ENCODE measurements at places on chromosomes 11 and 22.

- DNase-seq, result no peak
Measured at GRCh38 chr22:37930952-37931440, 22.4 kb downstream of the C22orf23 start.

GRCh38 chr11:62592989-62593421 lies 1.7 kb upstream of the TUT1 start:
- DNase-seq, result no peak

DNA sequence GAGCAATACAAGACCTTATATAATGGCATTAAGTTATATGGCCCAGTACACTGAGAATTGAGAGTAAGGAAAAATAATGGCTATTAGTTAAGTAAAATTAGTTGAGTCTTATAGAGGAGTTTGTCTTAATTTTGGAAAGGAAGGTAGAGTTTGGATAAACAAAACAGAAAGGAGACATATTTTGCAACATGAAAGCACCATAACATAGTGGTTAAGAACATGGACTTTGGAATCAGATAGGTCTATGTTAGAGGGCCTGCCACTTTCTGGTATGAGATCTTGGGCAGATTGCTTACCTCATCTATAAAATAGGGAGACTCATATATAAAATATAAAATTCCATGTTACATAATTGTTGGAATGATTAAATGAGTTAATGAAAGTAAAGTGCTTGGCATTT lies 68.9 kb downstream of the CSTPP1 start:
- no peak for DNase-seq

DNA sequence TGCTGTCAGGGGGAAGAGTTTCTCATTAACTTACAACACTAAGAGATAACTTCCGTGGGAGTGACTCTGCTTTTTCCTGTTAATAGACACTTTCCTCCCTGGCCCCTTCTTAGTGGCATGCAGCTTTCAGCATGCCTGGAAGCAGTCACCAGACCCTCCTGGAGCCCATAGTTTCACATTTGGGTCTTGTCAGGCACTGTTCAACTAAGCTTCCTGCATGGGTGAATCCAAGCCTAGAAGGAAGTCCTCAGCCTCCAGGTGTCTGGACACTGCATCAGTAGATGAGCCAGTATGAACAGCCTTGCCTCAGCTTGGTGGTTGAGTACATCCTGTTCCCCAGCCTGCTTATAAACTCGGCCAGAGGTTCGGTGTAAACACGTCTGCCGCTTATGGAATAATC lies 68.1 kb downstream of the PPP6R3 start:
- no peak for DNase-seq

- no peak for DNase-seq
Measured at GRCh38 chr22:44819966-44820631, 67.7 kb downstream of the ARHGAP8 start.

DNA sequence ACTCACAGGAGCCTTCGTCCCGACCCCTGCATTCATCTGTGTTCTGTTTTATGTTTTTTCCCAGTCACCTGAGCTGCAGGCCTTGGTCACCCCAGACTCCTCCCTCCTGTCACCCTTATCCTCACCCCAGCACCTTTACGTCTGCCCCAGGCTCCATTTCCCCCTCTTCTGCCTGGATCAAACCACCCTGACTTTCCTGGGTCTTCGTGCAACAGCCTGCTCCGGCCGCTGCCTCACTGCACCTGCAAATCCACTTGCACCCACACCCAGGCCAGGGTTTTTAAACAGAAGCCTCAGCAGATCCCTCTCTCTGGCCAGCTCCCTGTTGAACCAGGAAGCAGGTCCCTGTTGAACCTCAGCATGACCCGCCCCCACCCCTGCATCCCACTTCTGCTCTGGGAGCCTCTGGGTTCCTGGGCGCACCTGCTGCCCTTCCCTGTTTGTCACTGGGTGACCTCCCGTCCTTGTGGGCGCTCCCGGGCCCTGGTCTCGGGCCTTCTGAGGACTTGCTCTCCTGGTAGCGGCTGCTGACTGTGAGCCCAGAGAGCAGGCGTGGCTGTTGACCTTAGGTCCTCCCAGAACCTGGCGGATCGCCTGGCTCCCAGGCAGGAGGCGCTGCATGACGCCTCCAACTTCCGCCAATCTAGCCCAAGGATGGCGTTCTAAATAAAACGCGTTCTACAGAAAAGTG lies 12.8 kb downstream of the MAPK8IP2 start:
- no peak for DNase-seq

DNA sequence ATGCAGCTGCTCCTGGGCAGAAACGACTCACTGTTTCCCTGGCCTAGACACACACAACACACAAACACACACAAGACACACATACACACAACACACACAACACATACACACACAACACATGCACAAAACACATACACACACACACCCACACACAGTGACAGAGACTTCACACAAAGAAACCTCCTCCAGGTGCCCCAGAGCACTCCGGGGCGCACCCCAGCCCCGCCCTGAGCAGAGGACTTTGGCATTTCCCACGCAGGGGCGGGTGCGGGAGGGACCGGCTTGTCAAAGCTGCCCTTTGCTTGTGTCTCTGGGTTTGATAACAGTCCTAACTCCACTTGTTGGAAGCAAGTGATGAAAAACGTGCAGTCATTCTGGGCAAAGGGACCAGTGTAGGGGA lies 6.5 kb downstream of the APOBEC3A start:
- no peak for DNase-seq

DNA sequence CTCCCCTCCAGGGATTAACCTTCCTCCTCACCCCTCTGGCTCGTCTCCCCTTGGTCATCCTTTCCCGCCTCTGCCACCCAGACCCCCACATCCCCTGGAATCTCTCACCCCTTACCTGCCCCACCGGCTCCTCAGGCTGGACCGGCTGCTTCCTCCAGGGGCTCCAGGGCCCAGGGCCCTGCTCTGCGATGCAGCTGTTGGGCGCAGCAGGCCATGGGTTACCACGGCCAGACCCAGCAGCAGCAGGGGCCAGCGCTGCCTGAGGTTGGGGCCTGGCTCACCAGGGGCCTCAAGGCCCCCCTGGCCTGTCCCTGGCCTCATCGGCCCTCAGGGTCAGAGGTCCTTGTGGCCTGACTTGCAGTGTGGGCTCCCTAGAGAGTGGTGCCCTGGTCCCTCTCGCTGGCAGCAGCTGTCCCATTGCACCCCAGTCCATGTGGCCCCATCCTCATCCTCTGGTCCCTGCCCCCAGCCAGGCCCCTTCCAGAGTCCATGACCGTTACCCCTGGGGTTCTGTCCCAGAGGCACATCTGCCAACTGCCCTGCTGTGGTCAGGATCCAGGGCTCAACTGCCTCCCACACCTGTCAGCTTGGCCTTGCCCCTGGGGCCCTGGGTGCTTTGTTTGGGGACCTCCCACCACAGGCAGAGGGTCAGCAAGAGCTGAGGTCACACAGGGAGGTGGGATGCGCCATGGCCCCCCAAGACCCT lies at the start of gene IGLL1:
Gene IGLL1, minus strand, starts transcription at position 421 of the 706 bp plus-strand sequence. Its CDS starts 100 bp downstream, at position 321.
- DNase-seq, result no peak

DNA sequence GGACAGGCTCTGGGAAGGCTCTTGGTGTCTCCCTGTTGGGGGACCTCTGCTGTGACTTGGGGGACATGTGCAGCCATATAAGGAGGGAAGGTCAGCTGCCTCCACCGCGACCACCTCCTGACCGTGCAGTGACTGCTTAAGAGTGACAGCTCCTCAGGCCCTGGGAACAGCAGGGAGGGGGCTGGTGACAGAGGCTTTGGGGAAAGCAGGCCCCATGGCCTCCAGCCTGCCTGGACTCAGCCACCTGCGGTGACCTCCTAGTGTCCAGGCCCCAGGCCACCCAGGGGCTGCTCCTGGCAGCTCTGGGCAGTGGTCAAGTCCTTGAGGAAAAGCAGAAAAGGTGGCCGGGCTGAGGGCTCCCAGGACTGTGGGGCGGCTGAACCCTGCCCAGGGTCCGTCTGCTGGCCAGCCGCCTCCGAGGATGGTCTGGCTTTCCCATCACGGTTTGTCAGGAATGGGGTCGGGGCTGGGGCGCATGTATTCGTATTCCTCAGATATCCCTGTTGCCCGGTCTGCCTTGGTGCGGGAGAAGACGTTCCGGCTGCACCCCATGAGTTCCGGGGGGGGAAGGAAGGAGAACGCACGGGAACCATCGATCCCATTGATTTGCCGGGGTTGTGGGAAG lies 96.8 kb downstream of the WNT7B start:
- peak; percentile 15 for DNase-seq

DNA sequence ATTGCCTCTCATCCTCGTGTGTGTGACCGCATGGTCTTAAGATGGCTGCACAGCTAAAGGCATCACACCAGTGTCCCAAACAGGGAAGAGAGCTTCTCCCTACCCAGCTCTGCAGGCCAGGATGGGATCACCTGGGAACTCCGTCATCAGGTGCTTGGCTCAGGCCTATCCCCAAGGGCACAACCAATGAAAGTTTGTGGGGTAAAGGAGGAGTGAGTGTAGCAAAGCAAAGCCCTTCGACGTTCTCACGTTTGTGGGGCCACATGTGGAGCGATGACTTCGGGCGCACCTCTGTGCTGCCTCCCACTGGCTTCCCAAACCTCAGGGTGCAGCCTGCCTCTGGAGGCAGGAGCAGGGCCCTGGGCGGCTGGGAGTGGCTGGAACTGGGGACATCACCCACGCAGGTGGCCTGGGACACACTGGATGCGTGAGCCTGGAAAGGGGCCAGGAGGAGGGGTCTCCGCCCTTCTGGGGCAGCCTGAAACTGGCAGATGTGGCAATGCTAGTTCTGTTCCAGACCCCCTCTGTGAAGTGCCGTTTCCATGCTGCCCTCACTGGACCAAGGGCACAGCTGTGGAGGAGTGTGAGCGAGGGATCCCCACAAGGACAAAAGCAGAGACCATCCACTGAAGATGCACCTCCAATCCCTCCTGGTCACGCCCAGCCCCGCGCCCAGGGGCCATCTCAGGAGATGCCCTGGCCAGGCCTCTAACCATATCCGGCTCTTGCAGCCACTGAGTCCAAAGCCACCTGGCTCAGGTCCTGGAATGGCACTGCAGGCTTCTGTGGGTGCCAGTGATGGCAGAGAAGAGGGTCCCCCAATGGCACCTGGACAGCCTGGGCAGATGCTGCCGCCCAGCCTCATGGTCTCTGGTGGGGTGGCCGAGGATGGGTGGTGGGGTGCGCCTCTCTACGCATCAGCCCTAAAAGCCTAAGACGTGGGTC lies 30.6 kb upstream of the GAL start:
- DNase-seq, result no peak

DNA sequence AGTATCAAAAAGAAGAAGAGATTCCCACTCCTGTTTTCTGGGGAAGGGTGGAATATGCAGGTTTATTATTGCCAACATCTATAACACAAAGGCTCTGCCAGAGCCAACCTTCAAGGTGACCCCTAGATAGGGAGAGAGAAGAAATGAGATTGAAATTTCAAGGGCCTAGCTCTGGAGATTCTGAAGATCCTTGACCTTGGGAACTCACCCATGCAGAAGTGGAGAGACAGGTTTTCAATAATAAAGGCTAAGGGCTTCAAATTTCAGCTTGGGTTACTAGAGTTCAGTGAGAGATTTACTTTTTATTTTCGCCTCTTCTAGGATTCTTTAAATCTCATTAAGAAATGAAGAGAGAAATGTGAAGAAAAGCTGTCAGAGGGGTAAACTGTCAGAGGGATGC lies 98.4 kb downstream of the CD44 start:
- no peak for DNase-seq

DNA sequence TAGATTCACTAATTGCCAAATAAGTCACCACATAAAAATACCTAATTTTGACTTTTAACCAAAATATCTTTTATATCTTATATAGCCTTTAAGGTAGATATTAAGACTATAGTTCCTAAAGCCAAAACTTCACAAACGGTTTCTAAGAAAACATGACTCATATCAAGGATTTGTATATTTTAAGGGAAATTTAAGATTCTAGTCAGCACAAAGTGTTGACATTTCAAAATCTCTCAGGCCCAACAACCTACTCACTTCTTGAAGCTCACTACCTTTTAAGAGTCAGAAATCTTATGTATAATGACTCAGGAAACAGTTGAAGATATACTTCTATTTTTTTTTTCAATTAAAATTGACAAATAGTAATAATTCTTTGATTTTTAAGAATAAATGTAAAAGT lies 221.9 kb downstream of the SBF2 start:
- DNase-seq, result no peak

DNA sequence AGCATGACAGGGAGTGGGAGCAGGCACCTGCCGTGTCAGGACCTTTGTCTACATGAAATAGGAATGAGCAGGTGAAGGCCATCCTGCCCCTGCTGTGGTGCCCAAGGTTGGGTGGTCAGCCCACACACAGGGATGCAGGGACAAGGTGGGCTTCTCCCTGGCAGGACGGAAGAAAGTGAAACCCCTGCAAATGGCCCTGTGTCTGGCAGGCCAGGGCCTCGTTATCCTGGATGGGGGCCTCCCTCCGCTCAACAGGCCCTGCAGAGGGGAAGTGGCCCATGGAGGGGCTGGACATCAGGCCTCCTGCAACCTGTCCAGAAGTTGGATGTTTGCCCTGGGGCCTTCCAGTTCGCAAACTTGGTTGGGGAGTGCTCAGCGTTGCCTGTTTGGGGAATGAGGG lies 14.9 kb downstream of the TOB2 start:
- no peak for DNase-seq

DNA sequence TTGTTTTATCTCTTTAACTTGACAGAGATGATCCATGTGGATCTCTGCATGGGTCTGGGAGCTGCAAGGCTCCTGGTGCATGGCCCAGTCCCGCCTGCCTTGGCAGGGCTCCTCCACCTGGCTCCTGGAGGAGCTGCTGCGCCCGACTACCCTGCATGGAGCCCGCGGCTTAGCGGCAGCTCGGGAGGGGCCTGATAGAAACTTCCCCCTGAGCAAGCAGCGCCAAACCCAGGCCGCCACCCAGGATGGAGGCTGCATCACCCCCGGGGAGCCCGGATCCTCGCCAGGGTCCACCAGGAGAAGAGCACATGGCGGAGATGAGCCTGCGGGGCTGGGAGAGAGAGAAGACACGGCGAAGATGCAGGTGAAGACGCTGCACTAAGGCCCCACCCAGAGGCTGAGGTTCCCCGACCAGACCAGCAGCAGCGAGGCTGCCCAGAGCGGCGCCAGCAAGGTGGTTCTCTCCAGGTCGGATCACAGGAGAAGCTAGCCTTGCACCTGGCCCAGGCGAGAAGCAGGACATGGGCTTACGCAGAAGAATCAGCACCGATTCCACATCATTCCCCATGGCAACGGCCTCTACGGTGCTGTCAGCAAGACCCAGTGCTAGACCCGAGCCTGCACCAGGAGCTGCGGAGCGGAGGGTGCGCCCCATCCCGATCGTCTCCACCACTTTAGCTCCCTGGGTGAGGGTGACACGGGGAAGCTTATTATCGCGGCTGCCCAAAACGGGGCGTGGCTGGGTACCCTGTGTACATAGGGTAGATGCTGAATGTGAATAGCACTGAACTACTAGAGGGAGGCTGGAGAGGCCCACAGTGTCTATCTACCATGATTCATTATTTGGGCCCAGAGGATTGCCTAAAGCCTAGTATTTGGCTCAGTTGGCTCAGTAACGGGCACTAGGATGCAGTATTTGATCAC lies 41.3 kb upstream of the VPREB1 start:
- no peak for DNase-seq

- no peak for DNase-seq
Measured at GRCh38 chr11:123483058-123483457, 53.0 kb downstream of the GRAMD1B start.

GRCh38 chr11:128464878-128465450 lies 122.4 kb downstream of the ETS1 start:
- no peak for DNase-seq

Measured in activated CD4-positive, CD25-positive, alpha-beta regulatory T cell treated with anti-CD3 and anti-CD28 coated beads, Interleukin-2, amount 50 U/mL, for 72 hours (primary cell).